Osteoblast (primary cell): ENCODE measurements at places on chromosomes 2 and 18. TPM values are rescaled to one million over a fixed set of nuclear protein-coding genes. Genes with fewer than 3 reads are reported as not detected.

Gene HAUS1
- total RNA-seq = 31.8 and 40.9 TPM in 2 replicates

Gene ANTXR1
- total RNA-seq = 123 and 134 TPM in 2 replicates

Gene ARHGEF33
- 0.29 and 0.72 TPM in 2 replicates for total RNA-seq

Gene SPRED2
- 15.3 and 17.4 TPM in 2 replicates for total RNA-seq

Gene GKN1
- total RNA-seq = 0.29 TPM in 1 of 2 replicates, not detected in the other

Gene UGT1A4
- not detected in 2 replicates for total RNA-seq

Gene PLEKHH2
- 18.8 and 19.2 TPM in 2 replicates for total RNA-seq

Gene PLA2R1
- total RNA-seq = 19.2 and 19.9 TPM in 2 replicates

Gene BOLA3
- total RNA-seq = 17.4 and 17.7 TPM in 2 replicates

Gene GKN2
- not detected in 2 replicates for total RNA-seq

Gene TOGARAM2
- under 0.01 and 0.72 TPM in 2 replicates for total RNA-seq

Gene EMILIN1
- 137 and 138 TPM in 2 replicates for total RNA-seq

Gene MRPL44
- 26.2 and 29.3 TPM in 2 replicates for total RNA-seq

Gene KCNK3
- total RNA-seq = not detected in 2 replicates

Gene POTEI
- not detected in 2 replicates for total RNA-seq

Gene FBXO48
- 0.72 and 0.88 TPM in 2 replicates for total RNA-seq

Gene ACKR3
- total RNA-seq = 18.8 and 26.8 TPM in 2 replicates

Gene VWA3B
- 0.59 TPM in 1 of 2 replicates, not detected in the other for total RNA-seq

Gene RAX
- total RNA-seq = not detected in 2 replicates

Gene GPR39
- 3.6 and 4.4 TPM in 2 replicates for total RNA-seq

Gene MERTK
- 0.59 and 0.72 TPM in 2 replicates for total RNA-seq

Gene PPP1R1C
- 0.29 and 0.36 TPM in 2 replicates for total RNA-seq

Gene CHRNG
- not detected in 2 replicates for total RNA-seq

Gene CLEC4F
- total RNA-seq = not detected in 2 replicates

Gene CCDC141
- not detected in 2 replicates for total RNA-seq

Gene GPR155
- 3.5 and 4.3 TPM in 2 replicates for total RNA-seq

Gene IL1RL1
- under 0.01 and 0.29 TPM in 2 replicates for total RNA-seq

Gene CD207
- not detected in 2 replicates for total RNA-seq

Gene TEKT4
- total RNA-seq = not detected in 2 replicates
